ENCODE measurements at places on chromosomes 12 and 14.

DNA sequence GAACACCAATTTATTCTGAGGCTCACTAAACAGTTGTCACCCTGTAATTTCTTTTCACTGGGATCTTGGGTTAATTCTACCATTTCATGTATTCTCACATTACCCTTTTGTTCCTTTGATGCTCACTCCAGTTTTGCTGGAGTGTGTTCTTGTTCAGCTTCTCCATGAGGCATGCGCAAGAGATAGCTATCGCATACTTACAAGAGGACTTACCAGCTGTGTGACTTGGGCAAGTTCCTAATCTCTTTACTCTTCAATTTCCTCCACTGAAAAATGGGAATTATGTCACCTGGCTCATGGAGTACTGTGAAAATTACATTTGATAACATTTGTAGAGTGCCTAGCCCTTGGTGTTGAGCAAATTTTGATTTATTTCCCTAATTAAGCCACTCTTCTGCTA lies 56.5 kb upstream of the JDP2 start:
- no peak for DNase-seq

- no peak for DNase-seq
Observed at GRCh38 chr12:49604856-49605255, 583 bp downstream of the FAM186B start.

- no peak for DNase-seq
Observed at GRCh38 chr12:52151153-52151836, 40.5 kb downstream of the KRT80 start.

DNA sequence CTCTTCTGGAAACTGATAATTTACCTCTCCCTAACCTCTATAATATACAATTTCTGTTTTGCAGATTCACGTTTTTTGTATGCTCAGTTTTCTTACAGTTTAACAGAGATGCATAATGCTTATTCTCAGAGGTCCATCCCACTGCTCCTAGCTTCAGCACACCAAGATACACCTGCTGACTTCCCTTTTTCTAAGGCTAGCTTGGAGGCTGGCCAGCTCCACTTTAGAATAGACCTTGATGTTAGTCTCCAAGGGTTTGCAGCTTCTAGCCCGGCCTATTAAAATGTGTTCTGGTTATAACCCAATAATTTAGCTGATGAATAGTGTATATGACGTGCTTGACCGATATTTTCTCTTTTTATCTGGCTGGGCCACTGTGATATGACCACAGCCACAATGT lies 261.2 kb downstream of the EGLN3 start:
- no peak for DNase-seq

DNA sequence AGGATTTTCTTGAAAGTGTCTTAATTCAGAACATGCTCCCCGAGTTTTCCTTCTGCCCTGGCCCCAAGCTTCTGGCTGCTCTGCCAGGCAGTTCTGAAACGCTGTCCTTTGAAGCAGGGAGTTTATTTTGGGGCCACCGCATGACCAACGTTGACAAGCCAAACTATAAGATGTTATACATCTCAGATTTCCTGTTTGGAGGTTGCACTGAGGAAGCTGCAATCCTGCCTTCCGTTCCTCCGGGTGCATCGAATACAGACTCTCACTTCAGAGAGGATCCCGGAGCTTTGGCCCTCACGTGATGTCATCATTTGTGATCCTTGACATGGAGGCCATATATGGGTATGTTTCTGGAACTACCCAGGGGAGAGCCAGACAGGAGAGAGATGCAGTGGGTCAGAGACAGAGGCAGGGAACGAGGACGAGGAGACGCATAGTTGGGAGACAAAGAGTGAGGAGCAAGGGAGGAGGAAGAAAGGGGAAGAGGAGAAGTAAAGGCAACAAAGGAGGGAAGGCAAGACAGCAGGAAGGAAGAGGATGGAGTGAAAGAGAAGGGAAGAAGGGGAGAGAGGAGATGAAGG lies at the start of gene ASB2:
ASB2 (minus strand) TSS at position 94 of the 581 bp plus-strand sequence. CDS start 12,031 bp downstream, outside the sequence.
- no peak for DNase-seq

GRCh38 chr14:105861985-105862465 lies 335.6 kb downstream of the TMEM121 start:
- DNase-seq = no peak

DNA sequence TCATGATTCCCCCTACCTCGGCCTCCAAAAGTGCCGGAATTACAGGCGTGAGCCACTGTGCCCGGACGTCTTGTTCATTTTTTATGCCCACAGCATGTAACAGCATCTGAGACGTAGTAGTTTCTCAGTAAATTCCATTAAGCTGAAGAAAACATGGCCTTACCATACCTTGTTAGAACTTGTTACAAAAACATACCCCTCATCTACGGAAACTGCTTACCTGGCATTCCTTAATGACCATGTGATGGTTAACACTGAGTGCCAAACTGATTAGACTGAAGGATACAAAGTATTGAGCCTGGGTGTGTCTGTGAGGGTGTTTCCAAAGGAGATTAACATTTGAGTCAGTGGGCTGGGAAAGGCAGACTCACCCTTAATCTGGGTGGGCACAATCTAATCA lies 186.8 kb downstream of the CEP128 start:
- no peak for DNase-seq

- DNase-seq = no peak
Observed at GRCh38 chr12:51647647-51648046, 56.6 kb downstream of the SCN8A start.

GRCh38 chr12:53735556-53735955 lies 8.3 kb upstream of the CALCOCO1 start:
- DNase-seq = no peak

- DNase-seq = no peak
Observed at GRCh38 chr14:55645145-55645544, 65.1 kb downstream of the KTN1 start.

DNA sequence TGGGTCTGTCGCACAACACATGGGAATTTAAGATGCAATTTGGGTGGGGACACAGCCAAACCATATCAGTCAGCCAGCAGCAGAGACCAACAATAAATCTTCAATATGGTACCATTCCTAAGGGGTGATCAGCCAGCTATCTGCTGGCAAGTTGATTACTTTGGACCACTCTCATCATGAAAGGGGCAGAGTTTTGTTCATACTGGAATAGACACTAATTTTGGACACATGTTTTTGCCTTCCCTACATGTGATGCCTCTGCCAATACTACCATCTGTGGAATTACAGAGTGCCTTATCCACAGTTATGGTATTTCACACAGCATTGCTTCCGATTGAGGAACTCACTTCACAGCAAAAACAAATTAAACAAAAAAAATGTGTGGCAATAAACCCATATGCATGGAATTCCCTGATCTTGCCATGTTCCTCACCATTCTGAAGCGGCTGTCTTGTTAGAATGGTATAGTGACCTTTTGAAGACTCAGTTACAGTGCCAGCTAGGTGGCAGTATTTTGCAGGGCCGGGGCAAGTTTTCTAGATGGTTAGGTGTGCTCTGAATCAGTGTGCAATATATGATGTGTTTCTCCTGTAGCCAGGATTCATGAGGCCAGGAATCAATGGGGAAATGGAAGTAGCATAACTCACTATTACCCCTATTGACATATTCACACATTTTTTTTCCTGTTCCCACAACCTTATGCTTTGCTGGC lies 179.0 kb upstream of the IGF1 start:
- no peak for DNase-seq

DNA sequence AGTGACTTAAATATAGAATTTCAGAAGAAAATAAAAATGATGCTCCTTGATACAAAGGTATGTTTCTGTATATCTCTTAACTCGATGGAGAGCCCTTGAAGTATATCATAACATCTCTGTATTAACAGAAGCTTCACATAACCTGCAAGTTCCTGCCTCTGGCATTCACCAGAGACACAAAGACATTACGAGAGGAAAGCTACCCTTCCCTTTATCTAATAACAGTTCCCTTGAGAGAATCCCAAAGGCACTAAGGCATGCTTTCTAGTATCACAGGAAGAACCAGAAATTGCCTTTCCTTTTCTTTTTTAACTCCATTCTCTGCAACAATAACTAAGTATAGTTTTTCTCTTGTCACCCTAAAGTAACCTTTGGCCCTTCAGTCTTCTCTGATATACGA lies 164.5 kb downstream of the MGAT4C start:
- no peak for DNase-seq

- peak; percentile 42 for DNase-seq
Observed at GRCh38 chr14:93317875-93318807, 14.7 kb downstream of the BTBD7 start.

- DNase-seq = no peak
Observed at GRCh38 chr14:25017562-25017961, 32.4 kb downstream of the STXBP6 start.

DNA sequence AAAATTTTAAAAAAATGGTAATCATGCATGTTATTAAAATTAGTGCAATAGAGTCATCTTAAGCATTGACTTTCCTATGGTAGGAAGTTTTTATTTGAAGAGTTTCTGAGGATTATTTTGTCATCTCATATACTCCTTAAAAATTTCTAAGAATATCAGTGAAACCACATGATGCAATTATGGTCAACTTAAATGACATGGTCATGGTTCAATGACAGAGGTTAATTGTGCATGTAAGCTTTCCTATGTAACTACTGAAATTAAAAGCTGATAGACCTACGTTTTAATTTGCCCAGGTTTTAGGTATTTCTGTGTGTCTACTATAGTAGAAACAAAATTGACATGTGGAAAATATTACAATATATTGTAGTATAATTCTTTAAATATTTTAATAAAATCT lies 21.0 kb upstream of the LMO3 start:
- no peak for DNase-seq

DNA sequence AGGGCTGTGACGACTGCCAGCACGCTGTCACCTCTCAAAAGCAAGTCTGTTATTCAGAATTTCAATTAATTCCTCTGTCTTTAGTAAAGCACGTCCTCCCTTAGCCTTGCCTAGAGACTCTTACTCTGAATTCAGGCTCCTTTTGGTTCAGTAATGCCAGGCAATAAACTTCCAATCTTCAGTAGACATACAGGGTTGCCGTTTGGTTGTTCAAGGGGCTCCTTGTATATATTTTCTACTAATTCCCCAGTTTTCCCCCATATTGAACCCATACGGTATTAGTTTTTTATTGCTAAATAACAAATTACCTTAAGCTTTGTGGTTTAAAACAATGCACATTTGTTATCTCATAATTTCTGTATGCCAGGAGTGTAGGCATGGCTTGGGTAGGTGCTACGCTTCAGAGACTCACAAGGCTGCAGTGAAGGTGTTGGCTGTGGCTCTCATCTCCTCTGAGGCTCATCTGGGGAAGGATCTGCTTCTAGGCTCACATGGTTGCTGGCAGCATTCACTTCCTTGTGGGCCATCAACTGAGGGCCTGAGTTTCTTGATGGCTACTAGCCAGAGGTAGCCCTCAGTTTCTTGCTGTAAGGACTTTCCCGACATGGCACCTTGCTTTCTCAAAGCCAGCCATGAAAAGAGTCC lies 7.3 kb upstream of the CLECL1 start:
- DNase-seq = no peak

- no peak for DNase-seq
Observed at GRCh38 chr14:90523544-90523943, 126.7 kb downstream of the CALM1 start.
